ENCODE measurements at places on chromosomes 2 and 18.
A peak's percentile ranks its signal among the peaks of the same experiment; 100 is the strongest.

- DNase-seq = peak; percentile 99
Measured at GRCh38 chr2:47225061-47225783, 70.1 kb upstream of the STPG4 start.

DNA sequence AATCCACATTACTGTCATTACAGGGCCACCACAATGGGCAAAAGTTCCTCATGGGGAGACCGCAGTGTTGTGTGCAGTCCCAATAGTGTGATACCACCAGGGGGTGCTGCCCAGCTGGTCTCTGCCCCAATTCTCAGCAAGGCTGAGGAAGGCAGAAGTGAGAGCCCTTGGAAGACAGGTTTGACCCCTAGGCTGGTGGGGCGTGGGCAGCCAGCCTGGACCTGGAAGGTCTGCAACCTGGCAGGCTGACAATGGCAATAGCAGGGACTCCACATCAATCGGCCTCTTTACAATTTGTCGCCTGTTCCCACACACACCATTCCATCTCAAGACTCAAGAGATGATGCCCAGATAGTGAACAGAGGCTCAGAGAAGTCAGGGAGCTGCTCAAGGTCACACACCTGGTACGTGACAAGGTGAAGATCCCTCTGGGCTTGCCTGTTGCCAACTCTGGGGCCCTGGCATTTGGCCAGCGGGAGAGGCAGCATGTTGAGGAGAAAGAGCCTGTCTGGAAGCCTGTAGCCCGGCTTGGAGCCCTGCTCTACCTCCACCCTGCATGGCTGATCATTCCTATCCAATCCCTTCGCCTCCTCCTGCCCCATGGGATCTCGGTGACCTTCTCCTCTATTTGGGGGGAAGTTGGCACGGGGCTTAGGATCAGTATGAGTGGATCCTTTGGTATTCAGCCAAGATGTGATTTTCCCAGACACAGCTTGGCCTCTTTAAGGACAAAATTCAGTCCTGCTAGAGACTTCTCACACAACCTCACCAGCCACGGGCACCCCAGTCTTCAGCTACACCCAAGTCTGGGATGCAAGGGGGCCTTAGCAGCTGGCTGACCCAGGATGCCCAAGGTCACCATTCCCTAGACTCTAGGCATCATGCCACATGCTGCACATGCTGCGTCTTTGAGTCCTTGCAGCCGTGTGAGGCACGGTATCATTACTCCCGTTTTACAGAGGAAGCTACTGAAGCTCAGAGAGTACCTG is 2.9 kb upstream of the ATOH8 start:
- DNase-seq = peak; percentile 66

DNA sequence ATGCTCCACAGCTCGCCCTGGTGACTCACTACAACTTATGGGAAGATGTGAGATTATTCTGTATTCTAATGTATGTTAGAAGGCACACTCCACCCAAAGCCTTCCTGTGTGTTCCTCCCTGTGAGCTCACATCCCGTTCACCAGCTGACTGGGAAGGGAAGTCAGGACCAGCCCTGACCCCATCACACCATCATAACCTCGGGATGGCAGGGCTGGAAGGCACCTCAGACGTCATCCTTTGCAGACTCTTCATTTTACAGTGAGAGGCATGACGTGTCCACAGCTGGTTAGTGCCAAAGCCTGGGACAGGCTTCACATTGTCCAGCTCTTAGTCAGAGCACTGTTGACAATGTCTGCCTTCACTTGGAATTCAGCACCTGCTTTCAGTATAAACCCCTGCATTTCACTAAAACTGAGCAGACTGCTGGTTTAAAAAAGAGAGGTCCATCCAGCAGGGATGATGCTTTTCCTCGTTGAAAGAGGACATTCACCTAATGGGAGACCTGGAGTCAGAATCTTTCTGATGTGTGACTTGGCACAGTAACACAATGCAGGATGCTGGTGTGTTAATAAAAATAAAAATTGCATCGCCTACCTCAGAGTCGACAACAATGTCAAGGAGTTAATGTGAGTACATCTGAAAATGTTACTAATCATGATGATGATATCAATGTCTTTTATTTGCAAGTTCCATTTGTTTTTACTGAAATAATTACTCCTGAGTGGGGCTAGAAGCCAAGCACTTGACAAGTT is 418.0 kb upstream of the TNP1 start:
- DNase-seq = peak; percentile 99

DNA sequence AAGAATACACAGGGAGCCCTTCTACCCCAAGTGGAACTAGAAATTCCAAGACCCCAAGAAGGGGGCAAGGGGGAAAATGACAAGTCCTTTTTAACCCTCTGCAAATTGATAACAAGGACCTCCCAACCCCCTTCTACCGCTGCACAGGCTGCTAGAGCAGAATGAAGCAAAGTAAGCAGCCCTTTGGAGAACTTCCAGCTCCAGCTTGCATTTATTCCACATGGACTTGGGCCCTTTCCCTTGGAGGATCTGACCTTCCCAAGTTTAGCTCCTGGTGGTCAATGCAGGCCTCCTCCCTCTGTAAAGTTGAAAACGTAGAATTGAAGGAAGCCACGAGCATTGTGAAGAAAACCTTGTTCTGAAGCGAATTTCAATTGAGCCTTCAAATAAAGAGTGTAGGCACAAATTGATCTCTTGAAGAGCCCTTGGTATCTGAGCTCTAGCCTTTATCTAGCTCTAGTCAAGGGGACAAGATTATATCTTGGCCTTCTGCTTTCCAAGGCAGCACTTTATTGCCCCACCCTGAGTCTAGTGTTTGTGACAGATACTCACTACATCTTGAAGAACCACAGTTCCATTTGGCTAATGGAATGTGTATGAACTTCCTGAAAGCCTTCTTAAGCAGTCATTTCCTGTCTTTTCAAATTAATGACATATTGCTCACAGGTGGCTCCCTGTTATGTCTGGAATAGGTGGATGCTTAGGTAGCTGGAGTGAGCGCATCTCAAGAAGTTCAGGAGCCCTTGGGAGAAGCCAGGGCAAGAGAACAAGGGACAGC is 37.2 kb downstream of the SLC14A2 start:
- DNase-seq = peak; percentile 46

DNA sequence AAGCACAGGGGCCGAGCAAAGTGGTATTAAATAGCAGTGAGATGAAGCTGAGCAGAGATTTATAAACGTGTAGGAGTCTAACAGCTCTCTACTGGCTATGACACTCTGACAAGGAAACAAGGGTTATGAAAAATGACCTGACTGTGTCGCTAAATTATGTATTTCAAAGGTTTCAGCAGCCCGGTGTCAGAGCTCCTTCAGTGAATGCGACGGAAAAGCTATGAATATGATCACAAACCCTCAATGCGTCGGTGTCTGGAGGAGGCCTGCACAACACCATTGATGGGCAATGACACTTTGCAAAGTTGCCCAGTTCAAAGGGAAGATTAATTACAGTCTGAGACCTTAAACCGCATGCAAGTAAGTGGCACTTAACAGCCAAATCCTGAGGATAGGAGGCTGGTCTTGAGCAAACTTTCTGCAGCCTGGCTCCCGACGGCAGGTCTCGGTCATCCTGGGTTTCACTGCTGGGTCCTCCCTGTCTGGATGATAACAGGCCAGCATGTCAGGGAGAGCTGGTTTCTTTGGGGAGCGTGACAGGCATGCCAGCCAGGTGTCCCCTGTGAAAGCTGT is 615.1 kb upstream of the SALL3 start:
- no peak for DNase-seq

GRCh38 chr2:168722592-168722991 is 79.8 kb upstream of the NOSTRIN start:
- peak; percentile 68 for DNase-seq

DNA sequence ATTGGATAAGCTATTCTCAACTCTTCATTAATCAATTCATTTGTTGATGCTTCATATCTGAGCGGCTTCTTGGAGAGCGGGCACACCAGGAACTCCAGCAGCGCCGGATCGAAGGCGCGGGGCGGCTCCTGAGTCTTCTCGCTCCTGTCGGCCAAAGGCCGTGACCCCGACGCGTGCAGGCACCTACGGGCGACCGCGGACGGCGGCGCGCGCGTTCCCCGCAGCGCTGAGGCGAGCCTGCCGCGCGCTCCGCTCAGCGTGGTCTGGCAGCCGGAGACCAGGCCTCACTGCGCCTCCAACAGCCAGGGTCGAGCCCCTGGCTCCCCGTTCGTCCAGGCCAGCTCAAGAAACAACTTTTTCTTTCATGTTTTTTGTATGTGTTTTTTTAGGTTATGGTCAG is 97.5 kb downstream of the ICA1L start:
- no peak for DNase-seq

DNA sequence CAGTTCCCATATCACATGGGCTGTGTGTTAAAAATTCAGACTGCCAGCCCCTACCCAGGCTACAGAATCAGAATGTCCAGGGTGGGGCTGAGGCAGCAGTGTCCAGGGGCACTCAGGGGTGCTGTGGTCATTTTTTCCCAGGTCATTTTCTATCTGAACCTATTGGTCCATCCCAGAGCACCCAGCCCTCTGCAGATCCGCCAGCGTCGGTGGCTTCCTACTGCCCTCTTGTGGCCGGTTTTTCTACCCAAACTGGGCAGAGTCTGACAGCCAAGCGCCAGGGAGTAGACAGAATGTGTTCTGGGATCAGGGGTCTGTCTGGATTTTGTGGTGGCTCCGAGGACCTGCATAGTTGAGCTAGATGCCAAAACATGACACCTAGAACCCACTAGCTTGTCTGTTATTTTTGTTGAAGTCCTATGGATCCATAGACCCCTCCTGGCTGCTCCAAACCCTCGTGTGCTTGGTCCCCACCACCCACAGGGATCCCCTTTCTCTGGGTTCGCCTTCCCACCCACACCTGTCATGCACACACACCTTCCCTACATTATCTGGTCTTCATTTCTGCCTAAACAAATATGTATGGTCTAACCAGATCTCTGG is 34.1 kb upstream of the RMDN2 start:
- peak; percentile 72 for DNase-seq

DNA sequence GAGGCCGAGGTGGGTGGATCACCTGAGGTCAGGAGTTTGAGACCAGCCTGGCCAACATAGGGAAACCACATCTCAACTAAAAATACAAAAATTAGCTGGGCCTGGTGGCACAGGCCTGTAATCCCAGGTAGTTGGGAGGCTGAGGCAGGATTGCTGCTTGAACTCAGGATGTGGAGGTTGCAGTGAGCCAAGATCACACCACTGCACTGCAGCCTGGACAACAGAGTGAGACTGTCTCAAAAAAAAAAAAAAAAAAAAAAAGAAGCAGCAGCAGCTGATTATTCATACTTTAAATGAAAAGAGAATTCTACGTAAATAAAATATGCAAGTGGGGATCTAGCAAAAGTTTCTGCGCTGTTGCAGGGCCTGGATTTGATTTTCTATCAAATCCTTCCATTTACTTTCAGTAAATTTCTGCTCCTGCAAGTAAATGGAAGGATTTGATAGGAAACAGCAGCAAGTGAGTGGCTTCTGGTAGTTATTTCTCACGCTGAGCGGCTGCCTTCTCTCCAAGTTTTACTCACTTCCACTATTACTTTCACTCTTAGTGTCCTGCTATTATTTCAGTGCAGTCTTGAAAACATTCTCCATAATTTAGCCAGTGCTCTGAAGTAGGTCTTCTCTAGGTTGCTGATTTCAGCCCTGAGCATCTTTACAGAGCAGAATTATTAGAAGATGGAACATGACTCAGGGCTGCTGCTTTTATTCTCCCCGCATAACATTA is 68.4 kb downstream of the SLC16A14 start:
- DNase-seq = no peak

DNA sequence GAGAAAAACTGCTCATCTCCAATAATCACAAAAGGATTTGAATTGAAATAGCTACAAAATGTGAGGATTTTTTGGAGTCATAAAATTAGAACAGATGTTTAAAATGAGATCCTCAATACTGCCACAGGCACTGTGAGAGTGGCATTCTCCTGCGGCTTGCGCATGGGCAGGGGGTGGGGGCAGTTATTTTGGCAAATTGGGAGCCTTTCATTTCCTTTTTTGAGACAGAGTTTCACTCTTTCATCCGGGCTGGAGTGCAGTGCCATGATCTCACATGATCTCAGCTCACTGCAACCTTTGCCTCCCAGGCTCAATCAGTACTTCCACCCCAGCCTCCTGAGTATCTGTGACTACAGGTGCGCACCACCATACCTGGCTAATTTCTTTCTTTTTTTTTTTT is 42.4 kb downstream of the POMC start:
- no peak for DNase-seq

DNA sequence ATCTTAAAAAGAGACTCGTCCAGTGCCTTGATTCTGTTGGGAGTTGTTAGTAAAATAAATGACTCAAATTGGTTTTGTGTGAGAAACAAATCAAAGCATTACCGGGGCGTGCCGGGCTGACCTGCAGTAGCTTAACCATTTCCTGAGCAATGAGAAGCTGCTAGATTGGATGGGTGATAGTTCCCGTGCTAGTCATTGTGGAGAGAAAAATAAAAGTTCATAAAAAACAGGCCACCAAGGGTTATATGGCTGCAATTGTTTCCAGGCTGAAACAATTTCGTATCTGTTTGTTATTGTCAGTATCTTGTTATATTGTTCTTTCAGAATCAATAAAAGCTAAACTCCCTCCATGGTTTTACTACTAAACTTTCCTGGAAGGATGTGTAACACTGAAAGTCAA is 314.4 kb downstream of the MTX2 start:
- DNase-seq = peak; percentile 77

- no peak for DNase-seq
Measured at GRCh38 chr18:49754866-49755265, 58.5 kb downstream of the ACAA2 start.

GRCh38 chr2:134718023-134718816 is 580 bp downstream of the TMEM163 start:
- no peak for DNase-seq

DNA sequence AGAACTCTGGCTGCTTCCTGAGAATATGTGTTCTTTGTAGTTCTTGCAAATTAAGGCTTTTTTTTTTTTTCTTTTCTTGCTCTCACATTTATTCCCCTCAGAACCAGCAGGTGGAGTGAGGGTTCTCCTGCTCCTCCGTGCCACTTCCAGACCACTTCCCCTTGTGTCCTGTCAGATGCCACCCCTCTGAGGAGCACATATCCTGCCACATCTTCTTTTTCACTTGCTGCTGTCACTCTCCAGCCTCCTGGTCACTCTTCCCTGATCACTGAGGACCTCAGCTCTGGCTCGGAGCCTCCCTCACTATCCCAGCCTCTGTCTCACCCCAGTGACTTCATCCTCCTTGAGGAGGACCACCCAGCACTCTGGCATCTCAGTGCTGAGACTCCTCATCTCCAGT is 100.5 kb downstream of the TACR1 start:
- peak; percentile 44 for DNase-seq

DNA sequence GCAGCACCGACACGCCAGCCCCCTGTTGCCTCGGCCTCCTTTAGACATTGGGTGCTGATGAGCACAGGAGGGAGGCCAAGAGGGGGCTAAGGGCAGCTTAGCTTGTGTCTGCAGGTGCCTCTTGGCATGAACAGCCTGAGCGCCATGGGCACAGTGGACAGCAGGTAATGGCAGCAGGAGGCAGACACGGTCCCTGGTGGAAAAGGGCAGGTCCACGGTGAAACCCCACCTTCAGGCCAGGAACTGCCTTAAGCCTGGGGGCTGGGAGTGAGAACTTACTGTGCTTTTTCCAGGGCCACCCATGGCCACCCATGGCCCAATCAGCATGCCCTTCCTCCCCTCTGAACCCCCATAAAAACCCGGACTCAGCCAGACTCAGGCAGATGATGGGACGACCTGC is 633.4 kb upstream of the TMEFF2 start:
- no peak for DNase-seq

- no peak for DNase-seq
Measured at GRCh38 chr18:77087393-77088141, 45.0 kb downstream of the MBP start.

- no peak for DNase-seq
Measured at GRCh38 chr2:46383784-46384456, 86.7 kb downstream of the EPAS1 start.

All from A172 (cell line).